Lung (tissue), 17 donors: ENCODE measurements at places on chromosomes 11 and 22.

DNA sequence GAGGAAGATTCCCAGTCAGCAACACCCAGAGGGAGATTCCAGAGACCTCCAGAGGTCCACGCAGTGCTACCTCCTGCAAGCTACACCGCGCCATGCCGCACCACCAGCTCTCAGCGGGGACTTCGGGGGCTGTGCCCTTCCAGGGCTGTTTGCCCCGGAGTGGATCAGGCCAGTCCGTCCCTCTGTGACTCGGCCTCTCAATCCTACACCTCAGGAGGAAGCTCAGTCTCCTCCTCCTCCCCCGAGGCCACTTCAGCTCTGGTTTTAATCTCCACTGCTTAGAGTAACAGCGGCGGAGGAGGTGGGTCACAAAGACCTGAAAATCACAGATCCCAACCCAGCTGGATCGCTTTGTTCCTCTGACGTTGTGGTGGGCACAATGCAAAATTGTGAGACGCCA lies 68.6 kb downstream of the PHF21B start:
- DNase-seq, result no peak

- peak; percentile 69 for DNase-seq
Measured at GRCh38 chr11:19241260-19242178, 774 bp upstream of the E2F8 start.

- no peak for DNase-seq
Measured at GRCh38 chr11:1006762-1007161, 29.8 kb downstream of the MUC6 start.

DNA sequence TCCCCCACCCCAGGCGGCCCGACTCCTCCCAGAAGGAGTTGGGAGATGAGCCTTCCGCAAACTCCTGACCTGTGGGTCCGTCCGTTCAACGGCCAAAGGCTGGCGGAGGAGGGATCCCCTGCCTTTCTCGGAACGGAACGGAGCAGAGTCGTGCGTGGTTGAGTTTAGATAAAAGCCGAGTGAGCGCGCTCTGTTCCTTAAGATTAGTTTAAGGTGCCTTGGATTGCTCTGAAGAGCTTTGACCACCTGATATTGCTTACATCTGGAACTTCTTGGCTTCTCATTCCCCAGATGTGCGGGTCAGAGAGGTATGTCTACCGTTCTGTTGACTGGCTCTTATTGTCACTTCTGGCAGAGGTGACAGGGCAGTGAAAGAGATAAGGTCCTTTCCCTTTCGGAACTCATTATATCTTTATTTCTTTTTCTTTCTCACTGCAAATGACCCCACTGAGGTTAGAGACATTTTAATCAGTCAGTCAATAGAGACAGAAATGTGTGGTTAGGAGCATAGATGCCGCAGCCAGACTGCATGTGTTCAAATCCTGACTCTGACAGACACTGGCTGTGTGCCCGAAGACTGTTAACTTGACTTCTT lies at the start of gene TRIM6:
TRIM6 (plus strand) TSS at position 31 of the 595 bp plus-strand sequence; CDS start at position 292, 261 bp downstream.
- peak; percentile 64 for DNase-seq

- DNase-seq, result no peak
Measured at GRCh38 chr11:18633256-18634139, 644 bp downstream of the SPTY2D1 start.

DNA sequence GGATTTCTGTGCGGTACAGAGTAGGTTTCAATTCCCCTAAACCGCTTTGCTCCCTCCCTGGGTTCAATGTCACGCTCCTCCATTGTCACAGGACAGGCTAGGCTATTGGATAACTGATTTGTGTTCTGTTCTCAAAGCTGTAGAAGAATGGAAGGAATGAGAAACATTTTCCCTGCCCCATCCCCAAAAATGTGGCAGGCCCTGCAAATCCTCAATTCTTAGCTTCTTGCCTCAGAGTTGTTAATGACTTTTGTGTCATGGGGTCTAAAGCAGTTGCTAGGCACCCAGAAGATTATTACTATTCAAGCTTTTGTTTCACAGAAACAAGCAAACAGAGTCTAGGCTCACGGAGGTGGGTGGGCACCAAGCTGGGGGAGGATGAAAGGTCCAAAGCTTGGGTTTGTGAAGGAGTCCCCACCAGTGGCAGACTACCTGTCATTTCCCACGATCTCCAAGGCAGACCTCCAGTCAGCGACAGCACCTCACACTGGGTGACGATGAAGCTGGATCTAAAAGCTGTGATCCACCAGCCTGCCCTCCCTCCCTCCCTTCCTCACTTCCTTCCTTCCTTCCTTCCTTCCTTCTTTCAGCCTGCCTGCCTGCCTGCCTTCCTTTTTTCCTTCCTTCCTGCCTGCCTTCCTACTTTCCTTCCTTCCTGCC lies 1080.2 kb downstream of the OPCML start:
- DNase-seq, result peak; percentile 48

DNA sequence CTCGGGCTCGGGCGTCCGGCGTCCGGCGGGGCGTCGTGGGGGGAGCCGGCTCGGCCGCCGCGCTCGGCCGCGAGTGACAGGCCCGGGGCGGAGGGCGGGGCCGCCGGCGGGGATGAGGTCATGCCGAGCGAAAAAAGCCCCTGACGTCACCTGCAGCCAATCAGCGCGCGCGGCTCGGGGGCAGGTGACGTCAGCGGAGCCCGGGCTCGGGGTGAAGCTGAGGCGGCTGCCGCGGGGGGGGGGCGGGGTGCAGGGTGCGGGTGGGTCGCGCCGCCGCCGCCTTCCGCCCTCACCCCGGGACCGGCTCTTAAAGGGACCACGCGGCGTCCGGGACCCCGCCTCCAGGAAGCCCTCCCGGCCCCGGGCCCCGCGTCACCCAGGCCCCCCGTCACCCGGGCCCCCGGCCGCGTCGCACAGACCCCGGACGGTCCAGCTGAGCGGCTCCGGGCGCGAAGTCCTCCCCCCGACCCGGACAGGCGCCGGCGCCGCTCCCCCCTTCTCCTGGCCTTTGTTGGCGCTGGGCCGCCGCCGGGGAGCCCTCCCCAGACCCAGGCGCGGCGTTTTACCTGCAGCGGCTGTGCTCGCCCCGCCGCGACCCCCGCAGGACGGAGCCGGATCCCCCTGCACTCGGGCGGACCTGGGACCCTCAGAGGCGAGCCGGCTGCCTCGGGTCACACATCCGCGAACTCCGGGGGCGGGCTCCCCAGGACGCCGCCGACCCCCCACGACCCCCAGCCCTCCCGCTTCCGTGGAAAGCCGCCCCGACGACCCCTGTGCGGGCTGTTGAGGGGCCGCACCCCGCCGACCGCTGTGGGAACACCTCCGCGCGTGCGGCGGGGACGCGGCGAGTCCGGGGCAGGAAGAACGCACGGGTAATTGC lies at the start of gene DUSP8:
DUSP8 (minus strand) TSS at position 75 of the 880 bp plus-strand sequence. CDS start 6,445 bp downstream, outside the sequence.
- peak; percentile 78 for DNase-seq

GRCh38 chr11:122229481-122230384 lies 113.7 kb upstream of the BLID start:
- DNase-seq, result peak; percentile 21

DNA sequence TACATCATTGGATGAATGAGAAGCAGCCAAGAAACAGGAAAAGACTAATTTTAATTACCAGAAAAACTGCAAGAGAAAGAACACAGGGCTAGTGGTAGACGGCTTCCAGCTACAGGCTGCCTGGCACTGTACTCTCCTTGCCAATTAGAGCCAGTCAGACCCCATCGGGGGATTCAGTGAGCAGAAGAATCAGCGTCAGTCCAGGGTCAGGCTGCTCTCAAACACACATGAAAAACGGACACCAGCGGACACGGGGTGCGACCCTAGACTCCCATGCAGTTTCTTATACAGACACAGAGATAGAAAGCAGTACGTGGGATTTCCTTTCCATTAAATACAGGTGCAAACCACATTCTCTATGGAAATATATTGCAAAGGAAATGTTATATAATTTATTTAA lies 1.1 kb upstream of the CNTN5 start:
- DNase-seq, result no peak

DNA sequence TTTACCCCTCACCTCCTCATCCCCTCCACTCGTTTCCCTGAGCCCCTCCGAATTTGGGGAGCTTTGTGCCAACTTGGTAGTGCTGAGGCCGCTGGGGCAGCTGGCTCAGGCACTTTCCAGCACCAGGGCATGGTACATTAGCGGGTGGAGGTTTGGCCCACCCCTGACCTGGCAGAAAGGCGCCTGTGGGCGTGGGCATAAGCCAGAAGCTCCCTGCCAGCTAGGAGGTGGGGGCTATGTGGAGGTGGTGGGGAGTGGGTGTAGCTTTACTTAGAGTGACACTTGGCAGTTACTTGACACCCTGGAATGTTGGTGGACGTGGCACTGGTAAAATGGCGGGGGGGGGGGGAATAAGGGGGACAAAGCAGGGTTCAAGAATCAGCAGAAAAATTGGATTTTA lies 10.3 kb upstream of the IGF2 start:
- no peak for DNase-seq

DNA sequence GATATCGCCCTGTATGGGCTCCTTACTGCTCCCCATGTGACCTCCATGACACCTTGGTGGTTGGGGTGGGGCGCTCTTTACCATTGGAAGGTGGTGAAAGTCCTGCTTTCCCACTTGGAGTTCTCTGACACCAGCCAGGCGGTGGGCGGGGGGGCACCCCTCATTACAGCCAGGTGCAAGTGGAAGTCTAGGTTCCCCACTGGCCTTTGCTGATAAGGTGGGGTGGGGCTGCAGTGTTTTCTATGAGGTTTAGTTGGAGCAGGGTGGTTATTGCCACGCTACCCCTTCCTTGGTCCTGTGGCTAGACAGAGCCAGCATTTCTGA lies 5.5 kb upstream of the SLC37A2 start:
- no peak for DNase-seq

GRCh38 chr11:119937412-119937811 lies 200.5 kb downstream of the TRIM29 start:
- no peak for DNase-seq

DNA sequence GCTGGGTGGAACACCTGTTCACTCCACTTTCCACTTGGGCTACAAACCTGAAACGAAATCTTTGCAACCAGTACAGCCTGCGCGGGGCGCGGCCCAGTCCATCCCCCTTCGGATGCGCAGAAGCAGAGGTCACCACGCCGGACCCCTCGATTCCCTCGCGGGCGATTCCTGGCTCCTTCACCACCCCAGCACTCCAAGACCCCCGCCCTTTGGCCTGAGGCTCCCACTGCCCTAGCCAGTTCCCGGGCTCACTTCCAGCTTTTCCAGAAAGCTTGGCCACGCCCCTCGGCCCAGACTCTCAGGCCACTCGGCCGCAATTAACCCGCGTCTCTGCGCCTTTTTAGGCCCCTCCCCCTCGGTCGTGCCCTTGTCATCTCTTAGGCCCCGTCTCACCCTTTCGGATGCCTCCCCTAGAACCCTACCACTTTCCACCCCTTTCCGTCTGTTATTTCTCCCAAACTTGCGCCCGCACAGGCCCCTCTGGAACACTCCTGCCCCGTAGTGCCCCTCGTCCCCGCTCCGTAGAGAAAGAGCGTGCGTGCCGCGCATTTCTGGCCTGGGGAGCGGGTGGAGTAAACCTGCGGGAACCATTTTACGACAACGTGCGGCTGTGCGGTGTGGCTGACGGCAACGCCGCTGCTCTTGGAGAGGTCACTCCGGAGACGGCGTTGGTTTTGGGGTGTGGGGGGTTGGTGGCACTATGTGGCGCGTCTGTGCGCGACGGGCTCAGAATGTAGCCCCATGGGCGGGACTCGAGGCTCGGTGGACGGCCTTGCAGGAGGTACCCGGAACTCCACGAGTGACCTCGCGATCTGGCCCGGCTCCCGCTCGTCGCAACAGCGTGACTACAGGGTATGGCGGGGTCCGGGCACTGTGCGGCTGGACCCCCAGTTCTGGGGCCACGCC lies at the start of gene DLAT:
DLAT (plus strand) TSS at position 636 of the 906 bp plus-strand sequence; CDS start at position 701, 65 bp downstream.
- peak; percentile 88 for DNase-seq

DNA sequence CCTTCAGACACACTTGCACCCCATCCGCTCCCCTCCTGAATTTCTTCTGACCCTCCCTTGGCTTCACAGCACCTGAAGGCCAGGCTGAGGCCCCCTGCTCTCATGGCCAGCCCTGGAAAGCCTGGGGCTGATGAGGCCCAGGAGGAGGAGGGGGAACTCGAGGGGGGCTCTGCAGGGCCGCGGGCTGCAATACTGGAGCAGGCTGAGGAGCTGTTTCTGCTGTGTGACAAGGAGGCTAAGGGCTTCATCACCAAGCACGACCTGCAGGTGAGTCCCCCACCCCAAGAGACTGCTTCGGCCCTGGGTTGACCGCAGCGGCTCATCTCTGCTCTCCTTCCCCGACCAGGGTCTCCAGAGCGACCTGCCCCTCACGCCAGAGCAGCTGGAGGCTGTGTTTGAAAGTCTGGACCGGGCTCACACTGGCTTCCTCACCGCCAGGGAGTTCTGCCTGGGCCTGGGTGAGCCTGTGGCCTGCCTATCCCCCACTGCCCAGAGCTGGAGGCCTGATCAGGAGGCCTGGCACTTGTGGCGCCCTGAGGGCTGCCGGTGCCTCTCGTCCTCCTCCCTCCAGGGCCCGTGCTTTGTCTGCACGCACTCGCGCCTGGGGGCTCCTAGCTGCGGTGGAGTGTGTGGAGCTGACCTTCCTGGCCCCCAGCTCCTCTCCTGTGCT lies 922 bp downstream of the CRACR2B start:
- DNase-seq, result no peak

- DNase-seq, result no peak
Measured at GRCh38 chr11:61325649-61326414, 7.1 kb downstream of the DDB1 start.

DNA sequence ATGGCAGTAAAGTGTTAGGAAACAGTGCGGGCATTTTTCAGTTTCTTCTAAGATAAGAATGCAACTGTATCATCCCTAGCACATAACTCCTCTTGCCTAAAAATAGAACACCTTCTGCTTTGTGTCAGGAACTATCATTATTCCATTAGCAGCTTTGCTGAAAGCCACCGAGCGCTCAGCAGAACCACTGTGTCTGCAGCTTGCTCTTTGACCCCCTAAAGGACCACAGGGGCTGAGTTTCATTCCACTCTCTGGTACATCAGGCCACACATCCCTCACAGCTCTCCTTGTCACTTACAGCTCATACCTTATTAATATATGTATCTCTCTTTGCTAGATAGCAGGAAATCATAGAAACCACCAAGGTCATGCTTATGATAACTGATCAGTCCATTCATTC lies 360.2 kb downstream of the KCNA4 start:
- DNase-seq, result no peak

DNA sequence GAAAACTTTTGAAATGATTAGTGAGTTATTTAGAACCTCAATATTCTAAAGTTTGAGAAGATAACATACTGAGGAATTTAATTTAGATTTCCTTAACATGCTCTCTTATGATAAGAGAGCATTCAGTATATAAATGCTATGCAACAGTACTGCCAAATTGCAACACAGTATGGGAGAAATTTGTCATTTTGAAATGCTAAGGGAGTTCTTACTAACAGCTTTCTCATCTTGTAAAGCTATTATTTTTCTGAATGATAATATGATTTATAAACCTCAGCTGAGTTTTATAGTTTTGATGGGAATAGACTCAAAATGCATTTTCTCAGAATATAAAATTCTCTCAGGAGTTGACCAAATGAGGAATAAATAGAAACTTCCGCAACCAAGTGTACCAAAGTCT lies 108.4 kb downstream of the SPON1 start:
- DNase-seq, result no peak
